ENCODE measurements at places on chromosomes 2 and 18. TPM values are rescaled to one million over a fixed set of nuclear protein-coding genes. Genes with fewer than 3 reads are reported as not detected.

Gene TBR1
- total RNA-seq: 91.3 TPM

Gene SYT4
- total RNA-seq: 159 TPM

Gene RAB27B
- 43.7 TPM for total RNA-seq

Gene MTERF4
- 62.9 TPM for total RNA-seq

Gene UGT1A4
- total RNA-seq: not detected

Gene ECEL1
- total RNA-seq: 0.79 TPM

Gene MYO5B
- total RNA-seq: 4.4 TPM

Gene GAD1
- total RNA-seq: 87.1 TPM

Gene ALPP
- total RNA-seq: 0.39 TPM

Gene CFAP65
- total RNA-seq: 1.4 TPM

Gene GKN2
- not detected for total RNA-seq

Gene TNFRSF11A
- total RNA-seq: 7.4 TPM

Gene ZNF521
- 20.3 TPM for total RNA-seq
